CD4-positive, alpha-beta memory T cell (primary cell): ENCODE measurements at places on chromosomes 1 and 21.

DNA sequence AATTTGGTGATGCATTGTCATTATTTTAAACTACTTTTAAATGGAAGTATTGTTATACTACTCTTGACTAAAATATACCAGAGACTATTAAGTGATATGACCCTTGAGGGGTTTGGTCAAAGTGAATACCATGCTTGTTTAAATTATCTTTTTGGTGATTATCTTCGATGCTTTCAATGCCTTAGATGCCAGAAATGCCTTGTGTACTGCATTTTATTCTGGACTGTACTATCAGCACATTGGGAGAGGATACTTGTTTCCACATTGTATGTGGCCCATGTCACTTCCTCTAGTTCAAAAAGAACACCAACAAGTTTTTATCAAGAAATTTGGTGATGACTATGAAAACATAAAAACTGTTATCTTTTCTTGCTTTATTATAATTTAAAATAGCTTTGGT, 16.3 kb downstream of the MAP3K7CL start:
- DNase-seq: no peak

GRCh38 chr21:44495611-44496563, 40.6 kb downstream of the LRRC3 start:
- DNase-seq: no peak

GRCh38 chr21:32538147-32538792, 47.1 kb downstream of the TCP10L start:
- DNase-seq: peak; percentile 25

- DNase-seq: no peak
These were observed 123.2 kb downstream of the SMYD2 start for GRCh38 chr1:214404154-214404553.

DNA sequence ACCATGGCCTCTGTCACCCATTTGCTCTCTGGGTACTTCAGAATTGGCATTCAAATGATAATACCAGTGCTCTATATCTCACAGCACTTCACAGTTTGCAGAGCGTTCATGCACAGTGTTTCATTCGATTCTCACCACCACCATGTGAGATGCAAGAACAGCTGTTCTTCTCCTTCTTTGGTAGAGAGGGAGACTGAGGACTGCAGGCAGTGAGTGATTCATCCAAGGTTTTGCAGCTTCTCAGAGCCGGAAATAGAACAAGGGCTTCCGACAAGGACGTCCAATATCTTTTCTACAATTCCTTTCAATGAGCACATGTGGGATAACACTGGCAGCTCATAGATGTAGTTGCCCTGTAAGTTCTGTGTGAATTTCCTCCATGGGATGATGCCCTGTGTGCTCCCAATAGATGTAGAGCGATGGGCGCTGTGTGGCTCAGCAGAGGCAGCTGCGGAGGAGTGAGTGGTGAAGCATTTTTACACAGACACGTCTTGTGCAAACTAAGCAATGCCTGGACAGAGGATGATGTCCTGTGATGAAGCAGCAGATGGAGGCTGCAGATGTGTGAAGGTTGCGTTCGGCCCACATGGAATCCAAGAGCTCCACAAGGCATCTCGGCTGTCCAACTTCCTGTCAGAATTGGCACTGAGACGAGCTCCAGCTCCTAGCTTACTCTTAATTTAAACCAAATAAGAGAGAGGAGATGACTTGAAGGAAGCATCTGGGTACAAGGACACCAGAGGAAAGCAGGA, 24.9 kb downstream of the MT1HL1 start:
- DNase-seq: no peak

- DNase-seq: no peak
These were observed 599 bp downstream of the MKNK1 start for GRCh38 chr1:46603481-46603857.

DNA sequence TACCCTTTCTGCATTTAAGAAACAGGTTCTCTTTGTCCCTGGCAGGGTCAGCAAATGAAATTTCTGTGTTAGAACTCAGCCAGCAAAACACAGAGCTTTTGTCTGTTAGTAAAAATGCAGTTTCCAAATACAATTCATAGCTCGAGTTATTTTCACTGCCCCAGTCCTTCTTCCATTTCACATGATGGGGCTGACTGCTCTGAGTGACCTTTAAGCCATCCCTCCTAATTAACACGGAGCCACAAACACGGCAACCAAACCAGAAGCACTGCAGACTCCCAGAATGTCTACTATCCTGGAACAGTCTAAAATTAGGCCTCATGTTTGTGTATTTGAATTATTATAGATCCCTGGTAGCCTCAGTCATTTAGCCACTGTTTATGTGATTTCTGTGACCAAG, 99.1 kb upstream of the RGS4 start:
- no peak for DNase-seq

DNA sequence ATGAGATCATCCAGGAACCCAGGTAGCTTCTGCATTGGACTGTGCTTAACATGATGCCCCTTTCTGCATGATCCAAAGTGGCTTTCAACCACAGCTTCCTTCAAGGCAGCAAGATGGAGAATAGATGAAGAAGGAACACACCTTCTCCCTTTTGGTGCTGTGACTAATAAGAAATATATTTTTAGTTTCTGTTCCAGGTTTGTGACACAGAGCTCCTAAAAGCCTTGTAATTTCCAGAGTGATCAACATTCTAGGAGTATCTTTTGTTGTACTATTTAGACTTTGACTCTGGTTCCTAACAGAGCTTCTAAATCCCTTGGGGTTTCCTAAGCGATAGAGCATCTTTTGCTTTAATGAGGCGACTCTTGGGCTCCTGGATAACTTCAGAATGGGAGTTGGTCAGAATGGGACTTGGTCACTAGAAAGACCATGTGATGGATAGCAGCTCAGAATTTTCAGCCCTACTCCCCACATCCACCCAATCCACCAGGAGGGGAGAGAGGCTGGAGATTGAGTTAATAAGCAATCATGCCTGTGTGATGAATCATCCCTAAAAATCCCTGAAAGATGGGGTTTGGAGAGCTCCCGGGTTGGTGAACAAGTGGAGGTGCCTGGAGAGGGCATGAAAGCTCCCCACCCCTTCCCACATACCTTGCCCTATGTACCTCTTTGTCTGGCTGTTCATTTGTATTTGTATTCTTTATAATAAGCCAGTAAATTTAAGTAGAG, 134.8 kb downstream of the FGGY start:
- no peak for DNase-seq

DNA sequence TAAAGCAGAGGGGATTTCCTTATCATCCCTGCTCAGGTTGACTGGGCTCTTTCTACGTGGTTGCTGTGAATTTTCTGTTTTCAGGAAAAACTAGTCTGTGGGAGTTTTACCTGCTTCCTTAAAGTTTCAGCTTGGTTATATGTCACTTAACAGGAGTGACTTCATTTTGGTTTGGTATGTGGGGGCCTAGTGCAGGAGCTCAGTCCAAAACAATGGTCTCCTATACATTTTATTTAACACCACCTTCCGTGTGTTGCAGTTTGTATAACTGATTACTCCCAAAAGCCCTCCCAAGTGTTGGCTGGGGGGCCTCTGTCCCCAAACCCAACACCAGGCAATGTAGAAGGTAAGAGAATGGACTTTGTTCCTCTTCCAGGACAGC, 5.3 kb downstream of the IL23R start:
- DNase-seq: no peak

- DNase-seq: no peak
These were observed 127.5 kb downstream of the LBR start for GRCh38 chr1:225300381-225300780.

DNA sequence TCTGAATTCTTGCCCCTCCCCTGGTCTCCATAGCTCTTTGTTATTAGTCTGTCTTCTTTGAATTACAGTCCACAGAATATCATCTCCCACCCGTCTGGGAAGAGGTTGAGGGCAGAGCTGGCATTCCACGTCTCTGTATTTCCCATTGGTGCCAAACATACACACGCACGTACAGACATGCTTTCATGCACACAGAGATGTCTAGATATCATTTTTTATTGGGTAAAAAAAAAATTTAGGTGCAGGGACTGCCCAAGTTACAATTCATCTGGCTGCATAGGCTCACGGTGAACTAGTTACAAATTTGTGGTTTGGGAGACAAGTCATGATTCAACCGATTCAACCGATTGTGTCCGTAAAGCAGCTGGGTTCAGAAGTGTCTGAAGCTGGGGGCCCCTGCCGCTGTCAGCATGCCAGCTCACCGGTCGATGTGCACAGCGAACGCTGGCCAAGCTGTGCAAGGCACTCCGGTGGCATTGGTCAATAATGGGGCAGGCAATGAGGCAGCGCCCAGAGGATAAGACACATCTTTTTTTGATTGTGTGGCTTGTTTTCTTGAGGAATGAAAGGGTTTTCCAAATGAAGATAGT, 73.7 kb downstream of the KCNN3 start:
- no peak for DNase-seq

- DNase-seq: peak; percentile 17
These were observed 235.2 kb downstream of the DISC1 start for GRCh38 chr1:231861541-231862481.

DNA sequence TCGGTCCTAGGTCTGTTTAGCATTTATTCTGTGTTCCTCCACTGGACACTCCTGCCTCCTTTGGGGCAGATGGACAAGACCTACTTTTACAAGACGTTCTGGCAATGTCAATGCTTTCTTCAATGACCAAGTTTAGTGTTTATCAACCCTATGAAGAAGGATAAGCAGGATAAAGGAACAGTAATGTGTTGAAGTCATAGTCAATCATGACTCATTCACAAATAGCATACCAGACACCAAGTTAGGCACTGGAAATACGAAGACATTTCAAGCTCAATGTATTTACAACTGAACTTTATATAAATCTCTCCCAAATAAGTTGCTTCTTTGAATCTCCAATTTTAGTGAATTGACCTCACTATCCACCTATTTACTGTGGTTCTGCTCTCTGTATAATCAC, 4.8 kb upstream of the SLC35D1 start:
- DNase-seq: no peak

- DNase-seq: no peak
These were observed 66.1 kb upstream of the ATP1A1 start for GRCh38 chr1:116306840-116307442.

DNA sequence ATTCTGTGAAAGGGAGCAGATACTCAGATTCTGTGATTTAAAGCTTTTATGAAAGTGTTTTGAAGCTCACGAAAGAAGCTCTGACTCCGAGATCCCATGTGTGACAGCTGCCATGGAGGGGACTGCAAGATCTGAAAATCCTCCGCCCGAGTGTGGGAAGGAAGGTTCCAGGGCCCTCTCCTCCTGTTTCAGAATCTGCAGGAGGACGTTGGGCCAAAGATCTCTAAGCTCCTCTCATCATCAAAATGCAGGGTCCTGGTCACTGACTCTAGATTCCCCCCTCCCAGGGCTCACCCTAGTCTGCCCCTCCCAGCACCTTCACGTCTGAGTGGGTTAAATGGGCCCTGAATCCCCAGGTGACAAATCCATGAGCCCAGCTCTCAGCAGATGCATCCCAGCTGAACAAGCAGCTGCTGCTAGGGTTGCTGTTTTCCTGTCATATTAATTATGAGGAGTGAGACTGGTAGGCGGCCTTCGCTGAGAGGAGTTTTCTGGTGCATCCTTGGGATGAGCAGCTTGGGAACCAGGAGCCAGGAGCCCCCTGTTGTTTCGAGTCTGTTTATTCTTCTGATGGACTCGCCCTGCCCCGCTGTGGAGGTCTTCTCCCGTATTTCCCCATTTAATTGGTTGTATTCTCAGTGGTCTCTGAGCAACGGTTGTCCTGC, 402.0 kb downstream of the MATN1 start:
- DNase-seq: no peak

GRCh38 chr1:206635978-206636345, 626 bp downstream of the DYRK3 start:
- DNase-seq: peak; percentile 23

DNA sequence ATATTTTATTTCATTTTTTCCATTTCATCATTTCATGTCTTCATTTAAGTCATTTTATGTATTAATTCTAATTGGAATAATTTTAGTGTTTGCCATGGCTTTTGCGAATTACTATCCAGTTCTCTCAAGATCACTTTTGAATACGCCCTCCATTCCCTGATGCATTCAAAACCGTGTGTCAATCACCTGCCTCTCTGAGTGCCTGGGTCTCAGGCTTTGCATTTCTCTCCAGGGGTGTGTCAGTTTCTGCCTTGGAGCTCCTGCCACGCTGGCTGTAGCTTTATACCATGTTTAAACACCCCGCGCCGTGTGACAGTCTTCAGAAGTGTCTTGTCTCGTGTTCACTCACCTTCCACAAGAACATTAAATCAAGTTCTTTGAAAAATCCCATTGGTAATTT, 7.4 kb upstream of the DNMT3L start:
- no peak for DNase-seq

DNA sequence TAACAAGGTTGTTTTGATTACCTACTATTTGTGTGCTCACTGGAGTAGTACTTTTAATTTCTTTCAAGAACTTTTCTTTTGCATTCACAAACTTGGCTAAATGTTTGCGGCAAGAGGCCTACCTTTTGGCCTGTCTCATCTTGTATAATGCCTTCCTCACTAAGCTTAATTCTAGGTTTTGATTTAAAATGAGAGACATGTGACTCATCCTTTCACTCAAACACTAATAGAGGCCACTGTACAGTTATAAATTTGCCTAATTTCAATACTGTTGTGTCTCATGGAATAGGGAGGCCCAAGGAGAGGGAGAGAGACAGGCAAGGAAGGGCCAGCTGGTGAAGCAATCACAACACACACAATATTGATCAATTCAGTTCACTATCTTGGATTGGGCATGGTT, 66.1 kb downstream of the ZNF644 start:
- no peak for DNase-seq

DNA sequence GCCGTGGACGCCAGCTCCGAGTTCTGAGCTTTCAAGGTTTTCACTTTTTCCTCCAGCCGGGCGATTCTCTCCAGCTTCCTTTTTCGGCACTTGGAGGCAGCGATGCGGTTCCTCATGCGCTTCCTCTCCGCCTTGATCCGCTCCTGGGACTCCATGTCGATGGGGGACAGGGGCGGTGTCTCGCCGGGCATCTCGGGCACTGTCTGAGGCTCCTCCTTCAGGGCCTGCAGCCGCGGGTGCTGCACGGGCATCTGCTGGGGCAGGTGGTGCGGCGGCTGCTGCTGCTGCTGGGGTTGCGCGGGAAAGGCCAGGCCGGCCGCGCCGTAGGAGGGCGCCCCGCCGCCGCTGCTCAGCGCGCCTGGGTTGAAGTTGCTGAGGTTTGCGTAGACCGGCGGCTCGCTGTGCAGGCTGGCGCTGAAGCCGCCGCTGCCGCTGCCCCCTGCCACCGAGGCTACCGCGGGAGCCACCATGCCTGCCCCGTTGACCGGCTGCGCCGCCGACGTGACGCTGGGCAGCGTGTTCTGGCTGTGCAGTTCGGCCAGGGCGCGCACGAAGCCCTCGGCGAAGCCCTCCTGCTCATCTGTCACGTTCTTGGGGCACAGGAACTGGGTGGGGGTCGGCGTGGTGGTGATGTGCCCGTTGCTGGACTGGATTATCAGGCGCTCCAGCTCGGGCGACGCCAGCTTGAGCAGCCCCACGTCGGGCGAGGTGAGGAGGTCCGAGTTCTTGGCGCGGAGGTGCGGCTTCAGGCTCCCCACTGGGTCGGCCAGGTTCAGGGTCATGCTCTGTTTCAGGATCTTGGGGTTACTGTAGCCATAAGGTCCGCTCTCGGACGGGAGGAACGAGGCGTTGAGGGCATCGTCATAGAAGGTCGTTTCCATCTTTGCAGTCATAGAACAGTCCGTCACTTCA, 1.4 kb downstream of the JUN start:
- DNase-seq: peak; percentile 61
